ENCODE measurements at places on chromosomes 12 and 14.

DNA sequence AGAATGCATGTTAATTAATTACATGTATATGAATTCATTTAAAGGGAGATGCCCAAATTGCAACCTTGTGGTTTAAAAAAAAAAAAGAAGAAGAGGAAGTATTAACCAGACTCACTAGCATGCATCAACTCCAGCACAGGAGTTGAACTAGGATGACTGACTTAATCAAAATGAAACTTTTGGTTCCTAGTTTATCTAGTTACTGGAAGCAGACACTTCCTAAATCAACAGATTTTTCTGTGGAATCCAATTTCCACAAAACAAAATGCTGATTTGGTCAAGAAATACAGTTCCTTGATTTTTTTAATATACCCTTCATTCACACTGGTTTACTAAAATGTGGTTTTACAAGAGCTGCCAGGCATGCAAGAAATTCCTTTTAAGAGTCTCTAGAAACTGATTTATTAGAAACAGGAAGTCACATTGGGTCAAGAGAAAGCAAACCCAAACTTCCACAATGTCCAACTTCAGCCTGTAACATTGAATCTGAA is 41.6 kb downstream of the ITPR2 start:
- no peak for DNase-seq

DNA sequence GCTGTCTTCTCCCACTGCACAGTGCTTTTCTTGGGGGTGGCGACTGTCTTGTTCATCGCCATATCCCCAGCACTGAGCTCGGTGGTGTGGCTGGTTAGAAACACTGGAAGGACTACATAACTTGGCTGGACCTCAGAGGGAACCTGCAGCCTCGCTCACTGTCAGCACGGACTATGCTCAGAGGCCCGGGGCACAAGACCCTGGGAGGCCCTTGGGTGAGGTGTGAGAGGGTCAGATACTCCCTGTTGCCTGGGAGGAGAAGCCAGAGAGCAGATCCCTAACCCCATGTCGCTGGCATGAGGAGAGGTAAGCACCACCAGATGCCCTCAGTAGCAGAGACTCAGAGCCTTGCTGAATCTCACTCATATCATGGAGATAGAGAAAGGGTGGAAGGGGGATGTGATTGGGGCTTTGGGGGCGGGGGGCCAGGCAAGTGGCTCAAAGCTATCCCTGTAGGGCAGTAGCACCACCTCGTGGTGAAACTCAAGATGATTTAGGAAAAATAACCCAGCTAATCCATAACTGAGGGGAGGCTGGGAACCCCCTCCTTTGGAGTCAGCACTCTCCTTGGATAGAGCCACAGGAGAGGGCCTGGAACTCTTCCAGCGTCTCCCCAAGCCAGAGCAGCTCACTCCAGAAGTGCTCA is 18.7 kb upstream of the HDAC7 start:
- DNase-seq = no peak

DNA sequence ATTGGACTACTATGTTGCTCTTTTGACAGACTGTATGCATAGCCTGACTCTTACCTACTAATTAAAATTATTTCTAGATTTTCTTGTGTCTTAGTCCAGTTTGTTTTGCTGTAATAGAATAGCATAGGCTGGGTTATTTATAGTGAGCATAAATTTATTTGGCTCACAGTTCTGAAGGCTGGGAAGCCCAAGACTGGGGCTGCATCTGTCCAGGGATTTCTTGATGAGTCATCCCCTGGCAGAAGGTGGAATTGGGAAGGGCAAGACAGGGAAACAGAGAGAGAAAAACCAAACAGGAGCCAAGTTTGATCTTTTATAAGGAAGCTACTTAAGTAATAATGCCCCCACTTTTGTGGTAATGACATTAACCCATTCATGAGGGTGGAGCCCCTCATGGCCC is 759.2 kb upstream of the LRFN5 start:
- DNase-seq = no peak

DNA sequence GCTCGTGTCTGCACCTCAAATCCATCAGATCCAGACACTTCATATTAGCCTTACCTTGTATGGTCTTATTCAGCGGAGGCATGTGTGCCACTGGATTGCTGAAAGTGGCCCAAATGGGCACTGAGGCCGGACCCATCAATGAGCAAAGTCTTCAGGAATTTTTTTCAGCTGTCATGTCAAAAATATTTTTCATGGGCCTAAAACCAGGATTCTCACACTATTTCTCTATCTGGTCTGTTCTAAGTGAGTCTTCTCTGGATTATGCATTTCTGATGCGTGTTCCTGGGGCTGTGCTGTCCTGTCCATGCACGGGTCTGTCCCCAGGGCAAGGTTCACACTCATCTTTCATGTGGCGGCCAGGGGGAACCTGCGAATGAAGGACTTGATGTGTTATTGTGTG is 94.6 kb downstream of the KCNA5 start:
- DNase-seq = no peak

- DNase-seq = no peak
Measured at GRCh38 chr14:71060825-71061455, 153.7 kb downstream of the PCNX1 start.

- DNase-seq = no peak
Measured at GRCh38 chr12:115158816-115159215, 474.8 kb upstream of the TBX3 start.

DNA sequence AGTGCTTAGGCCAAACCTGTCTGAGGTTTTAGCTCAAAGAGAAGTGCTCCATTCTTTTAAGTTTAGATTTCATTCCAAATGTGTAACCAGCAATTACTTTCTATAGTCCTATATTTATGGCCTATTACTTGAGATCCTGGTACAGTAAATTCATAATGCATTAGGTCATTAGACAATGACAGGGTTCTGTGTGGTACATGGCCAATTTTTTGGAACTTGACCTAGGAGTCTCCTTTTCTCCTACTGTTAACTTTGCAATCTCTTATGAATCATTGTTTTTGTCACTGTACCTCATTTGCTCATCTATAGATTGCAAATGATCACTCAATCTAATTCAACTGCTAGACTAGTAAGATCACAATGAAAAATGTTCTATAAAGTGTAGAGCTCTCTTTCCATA is 136.7 kb downstream of the PDE3A start:
- no peak for DNase-seq

DNA sequence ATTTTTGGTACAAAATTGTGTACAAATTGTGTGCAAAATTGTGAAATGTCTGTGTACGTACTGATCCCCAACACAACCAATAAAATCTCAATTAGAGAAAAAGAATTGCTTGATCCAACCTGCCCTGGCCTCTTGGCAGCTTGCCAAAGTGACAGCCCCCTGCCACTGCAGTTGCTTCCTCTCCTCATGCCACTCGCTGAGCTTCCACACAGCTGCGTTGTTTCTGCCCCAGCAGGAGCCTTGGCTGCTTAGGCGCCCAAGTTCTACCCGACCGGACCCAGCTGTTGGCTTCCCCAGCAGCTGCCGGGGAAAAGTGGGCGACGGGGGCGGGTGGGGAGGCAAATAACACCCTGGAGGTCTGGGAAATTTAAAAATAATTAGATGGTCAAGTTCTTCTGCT is 171.8 kb upstream of the ATF7IP start:
- peak; percentile 20 for DNase-seq

Data from NCI-H748 treated with DMSO at 0.1 percent for 48 hours (cell line).